Activated naive CD4-positive, alpha-beta T cell treated with Interleukin-2 at 50 U/mL for 16 hours (primary cell): ENCODE measurements at places on chromosomes 6 and 20.
A peak's percentile ranks its signal among the peaks of the same experiment; 100 is the strongest.

DNA sequence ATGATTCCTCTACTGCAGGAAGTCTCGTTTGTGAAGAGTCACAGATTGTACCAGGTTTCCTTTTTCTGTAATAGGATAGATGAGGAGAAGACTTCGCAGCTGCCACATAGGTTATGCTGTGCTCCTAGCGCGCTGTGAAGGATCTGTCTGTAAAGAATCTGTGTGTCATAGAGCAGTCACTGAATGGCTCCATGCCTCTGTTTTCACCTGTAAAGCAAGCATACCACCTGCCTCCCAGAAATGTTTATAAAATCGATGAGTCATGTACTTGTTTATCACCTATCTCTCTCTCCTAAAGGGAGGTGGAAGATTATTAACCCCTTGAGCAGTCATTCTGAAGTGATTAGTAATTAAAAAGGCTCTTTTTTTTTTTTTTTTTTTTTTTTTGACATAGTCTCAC is 86.6 kb downstream of the TFAP2B start:
- no peak for DNase-seq

- DNase-seq = no peak
Observed at GRCh38 chr6:25458485-25458884, 179.3 kb downstream of the CARMIL1 start.

- no peak for DNase-seq
Observed at GRCh38 chr20:62358171-62359042, 8.7 kb downstream of the LAMA5 start.

- DNase-seq = no peak
Observed at GRCh38 chr6:147563472-147563871, 55.0 kb downstream of the SAMD5 start.

- DNase-seq = no peak
Observed at GRCh38 chr20:47253872-47254271, 102.6 kb downstream of the ZMYND8 start.

DNA sequence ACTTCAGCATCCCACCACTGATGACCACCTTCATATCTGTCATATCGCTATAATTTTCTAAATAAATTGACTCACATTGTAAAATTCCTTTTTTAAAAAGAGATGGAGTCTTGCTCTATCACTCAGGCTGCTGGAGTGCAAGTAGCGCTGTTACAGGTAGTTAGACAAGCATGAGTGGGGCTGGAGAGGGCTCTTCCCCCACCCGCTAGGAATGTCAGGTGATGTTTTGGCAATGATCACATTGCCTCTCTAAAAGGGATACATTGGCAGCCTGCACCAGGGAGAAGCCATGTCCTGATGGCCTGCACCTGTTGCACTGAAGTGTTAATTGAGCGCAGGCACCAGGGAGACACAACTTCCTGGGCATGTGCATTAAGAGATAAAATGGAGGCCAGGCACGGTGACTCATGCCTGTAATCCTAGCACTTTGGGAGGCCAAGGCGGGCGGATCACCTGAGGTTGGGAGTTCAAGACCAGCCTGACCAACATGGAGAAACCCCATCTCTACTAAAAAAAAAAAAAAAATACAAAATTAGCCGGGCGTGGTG is 16.9 kb upstream of the SLC22A16 start:
- no peak for DNase-seq

- no peak for DNase-seq
Observed at GRCh38 chr20:57176842-57177241, 89.6 kb downstream of the BMP7 start.

- DNase-seq = no peak
Observed at GRCh38 chr6:119533603-119534279, 184.2 kb upstream of the MAN1A1 start.

DNA sequence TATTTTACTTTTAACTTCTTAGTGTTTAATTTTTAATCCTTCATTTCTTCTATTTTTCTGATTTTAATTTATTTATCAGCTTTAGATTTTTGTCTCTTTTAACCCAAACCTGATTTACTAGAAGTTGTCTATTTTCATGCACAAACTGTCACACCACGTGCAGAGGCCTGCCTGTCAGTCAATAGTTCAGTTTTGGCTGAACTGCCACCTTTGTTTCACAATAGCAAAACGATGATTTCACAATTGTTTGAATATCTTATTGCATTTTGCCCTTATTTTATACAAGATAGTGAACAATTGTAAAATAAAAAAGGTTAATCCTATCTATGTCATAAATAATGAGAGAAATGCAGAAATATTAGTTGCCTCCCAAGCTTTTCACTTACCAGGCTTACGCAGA is 24.0 kb upstream of the PPP1R3G start:
- DNase-seq = no peak

DNA sequence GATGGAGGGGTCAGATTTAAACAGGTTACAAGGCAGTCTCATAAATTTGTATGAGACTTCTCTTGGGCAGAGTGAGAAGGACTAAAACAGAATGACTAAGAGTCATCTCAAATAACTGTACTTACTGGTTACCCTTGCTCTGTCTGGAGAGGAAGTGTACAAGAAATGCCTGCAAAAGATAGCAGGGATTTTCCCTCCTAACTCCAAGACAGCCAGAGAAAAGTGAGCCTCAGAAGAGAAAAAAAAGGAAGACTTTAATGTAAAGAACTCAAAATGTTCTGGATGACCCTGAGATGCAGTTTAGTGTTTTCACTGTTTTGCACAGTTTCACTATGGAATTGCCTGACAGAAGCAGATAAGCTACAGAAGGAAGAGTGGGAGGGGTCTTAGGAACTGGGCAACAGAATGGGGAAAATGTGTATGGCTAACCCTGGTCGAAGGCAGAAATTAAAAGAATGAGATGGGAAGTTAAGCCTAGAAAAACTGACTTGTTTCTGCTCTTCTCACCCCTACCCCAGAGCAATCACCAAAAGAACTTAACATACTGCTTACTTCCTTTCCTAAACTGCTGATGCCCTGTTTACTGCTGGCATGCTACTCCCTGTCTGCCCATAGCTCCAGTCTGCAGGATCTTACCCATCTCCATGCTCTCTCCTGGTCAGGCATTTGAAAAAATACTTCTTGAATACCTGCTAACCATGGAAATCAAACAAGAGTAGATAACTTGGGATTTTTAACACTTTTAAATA is 98.1 kb upstream of the MARCKS start:
- no peak for DNase-seq

- no peak for DNase-seq
Observed at GRCh38 chr6:126140015-126140414, 153.7 kb downstream of the TRMT11 start.

- DNase-seq = no peak
Observed at GRCh38 chr6:19465256-19465655, 371.9 kb upstream of the ID4 start.

DNA sequence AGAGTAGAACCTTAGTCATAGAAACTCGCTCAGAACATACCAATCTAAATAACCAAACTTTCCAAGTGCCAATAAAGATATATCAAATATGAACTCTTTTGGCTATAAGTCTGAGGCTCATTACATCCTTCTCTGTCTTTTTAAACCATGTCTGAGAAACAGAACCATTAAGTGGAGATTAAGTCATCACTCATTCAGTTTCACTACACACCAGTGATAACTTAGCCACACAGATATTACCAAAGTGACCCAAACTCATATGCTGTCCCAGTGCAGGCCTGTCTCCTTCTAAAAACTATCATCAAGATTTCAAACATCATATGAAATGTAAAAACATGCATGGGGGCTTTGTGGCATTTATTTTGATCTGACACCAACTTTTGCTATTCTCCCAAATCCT is 12.0 kb downstream of the GCLC start:
- no peak for DNase-seq

GRCh38 chr20:50526403-50526989 is 16.3 kb downstream of the PTPN1 start:
- DNase-seq = no peak

DNA sequence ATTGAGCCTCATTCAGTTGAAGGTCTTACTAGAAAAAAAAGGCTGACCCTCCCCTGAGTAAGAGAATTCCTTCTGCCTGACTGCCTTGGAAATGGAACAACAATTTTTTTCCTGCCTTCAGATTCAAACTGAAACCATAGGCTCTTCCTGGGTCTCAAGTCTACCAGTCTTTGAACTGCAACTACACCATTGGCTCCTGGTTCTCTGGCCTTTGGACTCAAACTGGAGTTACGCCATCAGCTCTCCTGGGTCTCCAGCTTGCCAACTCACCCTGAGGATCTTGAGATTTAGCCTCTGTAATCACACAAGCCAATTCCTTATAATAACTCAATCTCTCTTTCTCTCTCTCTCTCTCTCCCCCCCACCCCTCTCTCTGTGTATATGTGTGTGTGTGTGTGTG is 36.0 kb upstream of the SNX9 start:
- no peak for DNase-seq

DNA sequence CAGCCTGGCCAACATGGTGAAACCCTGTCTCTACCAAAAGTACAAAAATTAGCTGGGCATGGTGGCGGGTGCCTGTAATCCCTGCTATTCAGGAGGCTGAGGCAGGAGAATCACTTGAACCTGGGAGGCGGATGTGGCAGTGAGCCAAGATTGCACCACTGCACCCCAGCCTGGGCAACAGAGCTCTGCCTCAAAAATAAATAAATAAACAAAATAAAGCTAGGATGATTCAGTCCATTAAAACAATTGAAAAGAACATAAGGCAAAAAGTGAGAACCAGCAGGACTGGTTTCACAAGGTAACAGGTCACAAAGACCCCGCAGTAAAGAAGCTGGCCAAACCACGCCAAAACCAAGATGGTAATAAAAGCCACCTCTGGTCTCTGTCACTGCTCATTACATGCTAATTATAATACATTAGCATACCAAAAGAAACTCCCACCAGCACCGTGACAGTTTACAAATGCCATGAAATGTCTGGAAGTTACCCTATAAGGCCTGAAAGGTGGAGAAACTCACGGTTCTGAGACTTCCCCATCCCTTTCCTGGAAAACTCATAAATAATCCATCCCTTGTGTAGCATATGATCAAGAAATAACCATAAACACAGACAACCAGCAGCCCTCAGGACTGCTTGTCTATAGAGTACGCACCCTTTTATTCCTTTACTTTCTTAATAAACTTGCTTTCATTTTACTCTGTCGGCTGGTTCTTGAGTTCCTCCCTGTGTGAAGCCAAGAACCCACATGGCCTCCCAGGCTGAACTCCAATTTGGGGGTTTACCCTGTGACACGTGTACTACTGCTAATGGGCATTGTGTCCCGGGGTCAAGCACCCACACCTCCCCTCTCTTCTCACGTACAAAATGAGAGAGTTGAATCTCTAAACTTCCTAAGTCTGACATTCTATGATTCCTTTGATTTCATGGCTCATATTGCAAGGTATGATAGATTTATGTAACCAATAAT is 10.2 kb downstream of the LAMA4 start:
- no peak for DNase-seq

GRCh38 chr6:37438930-37439329 is 5.9 kb downstream of the CMTR1 start:
- no peak for DNase-seq

DNA sequence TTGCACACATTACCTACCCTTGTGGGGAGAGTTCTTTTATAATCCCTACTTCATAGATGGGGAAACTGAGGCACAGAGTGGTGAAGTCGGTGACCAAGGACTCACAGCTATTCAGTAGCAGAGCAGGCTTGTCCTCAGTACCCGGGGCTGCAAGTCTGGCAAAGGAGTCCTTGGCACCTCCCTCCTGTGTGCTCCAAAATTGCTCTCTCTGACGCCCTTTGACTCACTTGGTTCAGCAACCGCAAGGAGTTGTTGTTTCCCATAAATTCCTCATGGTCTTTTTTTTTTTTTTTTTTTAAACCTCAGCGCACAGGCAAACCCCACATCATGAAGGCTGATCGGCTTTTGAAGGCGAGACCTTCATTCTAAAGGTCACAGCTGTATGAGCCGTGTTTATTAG is 143.2 kb downstream of the CEBPB start:
- no peak for DNase-seq

- no peak for DNase-seq
Observed at GRCh38 chr20:38184101-38184500, 19.0 kb upstream of the TGM2 start.

DNA sequence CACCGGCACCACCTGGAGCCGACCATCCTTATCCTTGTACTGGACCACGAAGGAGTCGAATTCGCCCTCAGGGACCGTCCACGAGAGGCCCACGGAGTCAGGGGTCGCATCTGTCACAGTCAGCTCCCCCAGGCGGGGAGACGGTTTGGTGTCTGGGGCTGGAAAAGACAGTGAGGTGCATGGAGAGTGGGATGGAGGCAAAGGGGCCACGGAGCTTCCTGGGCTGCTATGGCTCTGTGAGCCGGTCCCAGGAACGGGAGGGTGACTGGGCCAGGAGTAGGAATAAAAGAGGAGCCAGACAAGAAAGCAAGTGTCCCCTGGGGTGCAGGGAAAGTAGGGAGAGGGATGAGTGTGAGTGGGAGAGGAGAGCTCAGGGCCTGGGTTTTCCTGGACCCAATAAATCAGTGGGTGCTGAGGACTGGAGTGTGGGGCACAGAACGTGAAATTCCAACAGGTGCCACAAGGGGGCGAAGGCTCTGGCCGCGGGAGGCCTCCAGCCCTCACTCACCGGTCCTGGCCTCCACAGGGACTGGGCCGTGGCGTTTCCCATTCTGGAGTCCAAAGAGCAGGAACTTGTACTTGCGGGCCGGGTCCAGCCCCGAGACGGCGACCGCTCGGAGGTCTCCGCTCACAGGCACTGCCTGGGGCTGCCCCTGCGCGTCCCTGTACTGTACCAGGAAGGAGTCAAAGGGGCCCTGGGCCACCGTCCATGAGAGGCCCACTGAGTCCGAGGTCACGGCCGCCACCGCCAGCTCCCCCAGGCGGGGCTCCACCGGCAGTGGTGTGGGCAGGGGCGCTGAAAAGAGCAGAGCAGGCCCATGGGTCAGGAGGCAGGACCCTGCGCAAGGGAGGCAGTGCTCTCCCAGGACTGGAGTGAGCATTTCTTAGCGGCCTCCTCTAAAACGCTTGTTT is 9.9 kb downstream of the CYP21A2 start:
- DNase-seq = peak; percentile 72

DNA sequence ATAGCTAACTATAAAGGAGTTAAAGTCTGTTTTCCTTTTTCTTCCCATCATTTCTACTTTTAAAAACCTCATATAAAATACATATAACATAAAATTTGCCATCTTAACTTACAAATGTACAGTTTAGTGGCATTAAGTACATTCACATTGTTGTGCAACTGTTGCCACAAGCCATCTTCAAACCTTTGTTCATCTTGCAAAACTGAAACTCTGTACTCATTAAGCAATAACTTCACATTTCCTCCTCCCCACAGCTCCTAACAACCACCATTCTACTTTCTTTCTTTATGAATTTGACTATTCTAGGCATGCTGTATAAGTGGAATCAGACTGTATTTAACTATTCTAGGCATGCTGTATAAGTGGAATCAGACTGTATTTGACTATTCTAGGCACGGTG is 4.5 kb downstream of the CCDC170 start:
- DNase-seq = no peak
